ENCODE measurements at places on chromosomes 4 and X.

DNA sequence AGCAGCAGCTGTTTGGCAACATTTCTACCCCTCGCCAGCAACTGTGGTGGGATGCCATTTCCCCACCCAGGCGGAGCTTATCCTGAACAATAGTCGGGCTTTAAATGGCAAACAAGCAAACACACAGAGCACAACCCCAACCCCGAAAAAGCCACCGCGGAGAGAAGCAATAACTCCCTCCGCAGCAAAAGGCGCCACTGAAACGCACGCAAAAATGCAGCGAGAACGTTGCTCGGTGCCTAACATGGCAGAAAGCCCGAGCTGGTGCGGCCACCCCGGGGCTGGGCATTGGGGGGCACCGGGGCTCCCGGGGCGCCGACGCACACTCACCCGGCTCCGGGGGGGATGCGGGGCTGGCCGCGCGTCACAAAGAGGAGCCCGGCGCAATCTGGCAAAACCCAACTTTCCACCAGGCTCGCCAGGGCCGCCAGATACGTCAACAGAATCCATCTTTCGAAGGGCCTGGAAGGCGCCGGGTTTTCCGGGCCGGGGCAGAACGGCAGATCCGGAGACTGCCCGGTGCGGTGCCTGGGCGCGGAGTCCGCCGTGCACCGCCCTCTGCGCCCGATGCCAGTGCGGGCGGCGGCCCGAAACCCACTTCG is 818 bp downstream of the RAI2 start:
- no peak for DNase-seq

DNA sequence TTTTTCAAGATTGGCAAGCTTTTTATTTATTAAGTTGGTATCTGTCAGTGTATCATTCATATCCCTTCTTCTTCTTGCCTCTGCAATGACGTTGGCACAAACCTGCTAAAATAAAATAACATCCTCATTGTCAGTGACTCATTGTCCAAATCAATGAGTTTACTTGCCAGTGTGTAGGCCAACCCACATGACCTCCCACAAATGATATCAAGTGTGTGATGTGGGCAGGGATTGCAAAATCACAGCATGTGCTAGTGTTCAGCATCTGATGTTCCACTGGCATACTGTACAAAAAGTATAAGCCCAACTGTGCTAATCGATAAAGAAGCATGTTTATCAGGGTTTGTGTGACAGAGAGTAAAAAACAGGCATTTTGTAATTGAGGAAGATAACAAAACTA is 25.5 kb downstream of the GPAT3 start:
- no peak for DNase-seq

- DNase-seq: no peak
These were observed 1214.9 kb upstream of the IGFBP7 start for GRCh38 chr4:58325070-58325469.

- no peak for DNase-seq
These were observed 482.3 kb downstream of the TRAM1L1 start for GRCh38 chr4:116603096-116603495.

DNA sequence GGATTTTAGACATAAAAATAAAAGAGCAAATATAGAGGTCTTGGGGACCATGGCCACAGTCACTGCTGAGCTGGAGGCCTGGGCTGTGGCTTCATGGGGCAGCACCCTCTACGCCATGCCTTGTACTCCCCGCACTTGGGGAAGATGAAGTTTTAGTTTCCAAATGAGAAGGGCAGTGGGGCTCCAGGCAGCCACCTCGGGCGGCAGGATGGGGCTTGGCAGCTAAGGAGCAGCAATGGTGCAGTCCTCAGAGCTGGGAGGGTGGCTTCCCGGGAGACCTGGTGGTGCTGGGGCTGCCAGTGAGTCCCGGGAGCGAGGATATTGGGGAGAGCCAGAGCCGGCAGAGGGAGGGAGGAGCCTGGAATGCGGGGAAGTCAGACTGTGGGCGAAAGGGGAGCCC is 2.4 kb downstream of the CXCR3 start:
- no peak for DNase-seq

- no peak for DNase-seq
These were observed 33.5 kb downstream of the PCDH19 start for GRCh38 chrX:100376576-100376975.

- no peak for DNase-seq
These were observed 23.9 kb upstream of the HSD17B10 start for GRCh38 chrX:53458082-53458481.

DNA sequence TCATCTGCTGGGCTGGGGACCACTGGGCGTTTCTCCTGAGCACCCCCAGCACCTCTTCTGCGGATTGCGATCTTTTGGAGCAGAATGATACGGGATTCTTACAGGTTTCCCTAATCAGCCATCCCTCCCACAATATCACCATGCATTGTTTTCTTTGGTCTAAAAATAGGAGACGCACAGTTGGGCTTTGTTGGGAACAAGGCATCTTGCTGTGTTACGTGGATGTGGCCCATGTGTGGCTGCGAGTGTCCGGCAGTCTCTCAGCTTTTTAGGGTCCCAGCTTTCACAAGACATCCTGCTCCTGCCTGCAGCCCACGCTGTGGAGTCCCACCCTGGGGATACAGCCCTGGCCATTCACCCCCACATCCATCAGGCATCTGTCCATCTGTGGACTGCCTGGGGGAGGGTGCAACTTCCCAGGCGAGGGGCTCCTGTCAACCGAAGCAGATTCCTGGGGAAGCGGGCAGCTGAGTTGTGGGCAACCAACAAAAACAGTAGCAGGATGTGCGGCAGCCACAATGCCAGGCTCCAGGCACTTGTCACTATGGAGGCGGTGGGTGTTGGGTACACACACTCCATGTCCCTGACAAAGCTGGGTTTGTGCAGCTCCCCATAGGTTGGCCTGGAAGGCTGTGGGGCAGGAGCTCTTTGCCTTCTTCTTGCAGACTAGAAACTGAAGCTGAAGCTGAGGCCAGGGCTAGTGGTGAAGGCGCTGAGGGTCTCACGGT is 185.5 kb upstream of the PSAPL1 start:
- no peak for DNase-seq

DNA sequence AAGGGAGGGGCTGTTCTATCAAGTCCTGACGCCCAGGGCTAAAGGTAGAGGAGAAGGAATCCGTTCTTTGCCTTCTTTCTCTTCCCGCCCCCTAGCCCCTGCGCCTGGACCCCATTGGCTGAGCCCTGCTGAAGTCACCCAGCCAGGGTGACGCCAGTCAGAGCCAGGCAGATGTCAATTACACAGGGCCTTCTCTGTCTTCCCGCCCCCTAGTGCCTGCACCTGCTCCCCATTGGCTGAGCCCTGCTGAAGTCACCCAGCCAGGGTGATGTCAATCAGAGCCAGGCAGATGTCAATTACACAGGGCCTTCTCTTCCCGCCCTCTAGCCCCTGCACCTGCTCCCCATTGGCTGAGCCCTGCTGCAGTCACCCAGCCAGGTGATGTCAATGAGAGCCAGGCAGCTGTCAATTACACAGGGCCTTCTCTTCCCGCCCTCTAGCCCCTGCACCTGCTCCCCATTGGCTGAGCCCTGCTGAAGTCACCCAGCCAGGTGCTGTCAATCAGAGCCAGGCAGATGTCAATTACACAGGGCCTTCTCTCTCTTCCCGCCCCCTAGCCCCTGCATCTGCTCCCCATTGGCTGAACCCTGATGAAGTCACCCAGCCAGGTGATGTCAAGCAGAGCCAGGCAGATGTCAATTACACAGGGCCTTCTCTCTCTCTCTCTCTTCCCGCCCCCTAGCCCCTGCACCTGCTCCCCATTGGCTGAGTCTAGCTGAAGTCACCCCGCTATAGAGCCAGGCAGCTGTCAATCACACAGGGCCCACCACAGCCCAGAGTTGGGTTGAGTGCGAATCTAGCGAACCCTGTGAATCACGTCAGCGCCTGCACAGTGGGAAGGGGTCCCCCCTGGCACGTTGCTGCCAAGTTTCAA is 46.4 kb downstream of the ASMT start:
- DNase-seq: no peak

- DNase-seq: no peak
These were observed at the start of gene FAM47E for GRCh38 chr4:76251441-76252270. TSS of gene FAM47E (plus strand) at chr4:76251721. CDS start at chr4:76251747, 26 bp downstream.

- DNase-seq: no peak
These were observed 143.4 kb downstream of the TRIML1 start for GRCh38 chr4:188282471-188283232.

DNA sequence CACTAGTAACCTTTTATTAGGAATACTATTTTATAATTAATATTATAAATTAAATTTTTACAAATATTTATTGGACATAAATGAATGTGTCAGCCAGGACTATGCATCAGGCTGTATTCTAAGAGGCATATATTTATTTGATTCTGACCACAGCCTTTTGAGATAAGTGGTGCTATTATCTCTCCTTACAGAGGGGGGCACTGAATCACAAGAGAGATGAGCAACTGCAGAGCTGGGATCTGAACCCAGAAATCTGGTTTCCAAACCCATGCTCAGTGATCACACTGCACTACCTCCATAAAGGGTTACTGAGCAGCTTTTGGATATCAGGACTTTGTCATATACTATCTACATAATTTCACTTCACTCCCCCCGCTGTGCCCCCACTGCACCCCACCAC is 322.0 kb downstream of the TMA16 start:
- DNase-seq: no peak

DNA sequence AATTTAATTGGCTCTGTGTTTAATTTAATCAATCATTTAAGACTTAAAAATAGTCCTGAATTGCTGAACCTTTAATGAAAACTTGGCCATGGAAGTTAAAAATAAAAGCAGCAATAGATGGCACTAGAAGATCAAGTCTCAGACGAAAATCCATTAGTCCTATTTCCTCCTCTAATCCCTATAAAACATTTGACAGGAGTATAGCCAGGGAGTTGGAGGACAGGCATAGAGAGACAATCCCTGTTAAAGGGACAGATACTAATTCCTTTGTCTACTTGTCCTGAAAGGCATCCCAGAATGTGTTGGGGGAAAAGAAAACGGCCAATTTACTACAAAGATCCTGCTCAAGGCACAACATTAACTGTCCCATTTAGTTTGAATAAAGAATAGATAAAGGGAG is 276.3 kb upstream of the TACR3 start:
- DNase-seq: no peak

Data from stimulated activated CD4-positive, alpha-beta T cell treated with anti-CD3 and anti-CD28 coated beads, Interleukin-1b, Interleukin-23, amount 100 ng/mL, for 1 hour (primary cell).